Adipocyte (in vitro differentiated cells): ENCODE measurements at places on chromosomes 4 and X.

- no peak for DNase-seq
These were observed 1455.9 kb downstream of the ADGRL3 start for GRCh38 chr4:62656006-62656405.

GRCh38 chr4:139851133-139851532 is 185.5 kb downstream of the MGST2 start:
- DNase-seq = no peak

- no peak for DNase-seq
These were observed 14.7 kb downstream of the RTL9 start for GRCh38 chrX:110373310-110373709.

- DNase-seq = no peak
These were observed 9.3 kb upstream of the TBC1D19 start for GRCh38 chr4:26574563-26574962.

DNA sequence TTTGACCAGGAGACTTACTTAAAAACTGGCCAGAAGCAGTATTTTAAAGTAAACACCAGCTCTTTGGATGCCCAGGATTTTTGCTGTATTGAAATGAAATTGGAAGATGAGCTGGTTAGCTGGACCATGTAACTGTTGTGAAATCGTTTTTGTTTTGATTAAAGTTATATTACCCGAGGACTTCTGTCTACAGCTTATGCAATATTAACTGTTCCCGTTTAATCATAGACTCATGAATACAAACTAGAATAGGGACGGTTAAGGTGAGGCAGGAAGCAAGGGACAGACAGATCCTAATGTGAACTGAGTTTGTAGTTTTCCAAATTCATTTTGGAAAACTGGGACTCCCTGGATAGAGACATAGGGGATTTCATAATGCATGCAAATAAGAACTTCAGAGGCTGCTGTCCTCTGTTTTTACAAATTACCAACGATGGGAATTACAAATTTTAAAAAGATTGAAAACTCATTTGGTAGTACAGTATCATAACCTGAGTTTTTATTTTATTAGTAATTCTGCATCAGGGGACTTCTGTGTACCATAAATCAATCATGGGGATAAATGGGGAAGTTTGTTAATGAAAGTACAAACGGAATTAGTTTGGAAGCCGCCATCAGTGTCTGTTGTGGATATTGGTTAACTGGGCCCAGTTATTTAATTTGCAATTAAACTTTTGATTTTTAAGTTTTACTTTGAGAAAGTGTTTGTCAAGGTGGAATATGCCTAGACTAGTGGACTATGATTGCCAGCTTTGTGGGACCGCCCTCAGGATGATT is 304.4 kb downstream of the AFF2 start:
- DNase-seq = no peak
